ENCODE measurements at places on chromosomes 11 and 22.

DNA sequence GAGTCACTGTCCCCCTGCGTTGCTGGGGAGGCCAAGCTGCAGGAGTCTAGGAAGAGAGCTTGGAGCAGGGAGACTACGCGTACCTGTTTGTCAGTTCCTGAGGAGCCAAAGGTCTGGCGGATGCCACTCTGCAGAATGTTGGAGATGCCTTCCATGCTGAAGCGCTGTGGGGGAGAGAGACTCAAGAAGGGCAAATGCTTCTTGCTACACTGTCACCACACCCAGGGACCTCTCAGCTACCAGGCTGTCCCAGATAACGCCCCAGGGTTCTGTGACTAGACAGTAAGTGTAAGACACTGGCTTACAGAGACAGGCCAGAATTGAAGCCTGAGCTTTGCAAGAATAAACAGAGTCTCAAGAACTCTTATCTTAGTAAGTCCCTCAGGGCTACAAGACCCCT is 42.0 kb downstream of the FEZ1 start:
- DNase-seq: no peak

GRCh38 chr11:126438272-126438671 is 82.8 kb downstream of the ST3GAL4 start:
- DNase-seq: no peak

DNA sequence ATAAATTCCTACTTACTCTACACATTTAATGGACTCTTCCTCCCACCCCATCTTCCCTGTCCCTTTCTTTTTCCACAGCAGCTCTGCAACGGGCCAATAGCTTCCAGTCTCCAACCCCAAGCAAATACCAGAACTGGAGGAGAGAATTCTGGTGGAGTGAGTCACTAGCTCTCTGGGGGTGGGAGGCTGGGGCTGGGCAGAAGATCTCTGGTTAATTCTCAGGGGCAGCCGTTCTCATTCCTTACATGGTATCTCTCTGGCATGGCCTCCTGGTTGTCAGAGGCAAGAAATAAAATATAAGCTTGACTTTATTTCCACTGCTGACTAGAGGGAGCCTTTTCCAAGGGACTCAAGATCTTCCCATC is 90.4 kb upstream of the PARVA start:
- peak; percentile 98 for DNase-seq

- no peak for DNase-seq
Observed at GRCh38 chr11:116415095-116415494, 357.7 kb downstream of the BUD13 start.

GRCh38 chr22:18110194-18110953 is at the start of gene TUBA8:
Gene TUBA8, plus strand, starts transcription at chr22:18110809. Its CDS starts 57 bp downstream, at chr22:18110866.
- DNase-seq: no peak

DNA sequence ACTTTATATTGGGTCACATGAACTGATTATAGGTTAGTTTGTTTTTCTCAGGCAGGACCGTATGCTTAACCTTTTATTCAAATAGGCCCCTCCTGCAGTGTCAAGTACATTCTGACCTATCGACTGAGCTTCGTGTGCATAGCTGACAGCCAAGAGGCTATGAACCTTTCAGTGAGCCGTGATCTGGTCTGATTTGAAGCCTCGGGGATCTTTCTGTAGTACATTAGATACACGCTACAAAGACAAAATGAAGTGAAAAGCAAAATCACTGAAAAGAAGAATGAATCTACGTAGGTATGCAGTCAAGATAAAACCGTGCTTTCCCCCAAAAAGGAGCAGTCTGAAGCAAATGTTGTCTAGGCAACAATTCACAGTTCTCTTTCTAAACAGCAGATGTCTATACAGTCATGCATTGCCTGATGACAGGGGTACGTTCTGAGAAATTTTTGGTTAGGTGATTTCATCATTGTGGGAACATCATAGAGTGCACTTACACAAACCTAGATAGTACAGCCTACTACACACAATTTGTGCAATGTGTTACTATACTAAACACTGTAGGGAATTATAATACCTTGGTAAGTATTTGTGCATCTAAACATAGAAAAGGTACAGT is 18.1 kb downstream of the JHY start:
- no peak for DNase-seq

- DNase-seq: no peak
Observed at GRCh38 chr11:65058012-65058411, 341 bp downstream of the NAALADL1 start.

GRCh38 chr11:134372961-134373360 is 39.1 kb downstream of the B3GAT1 start:
- no peak for DNase-seq

DNA sequence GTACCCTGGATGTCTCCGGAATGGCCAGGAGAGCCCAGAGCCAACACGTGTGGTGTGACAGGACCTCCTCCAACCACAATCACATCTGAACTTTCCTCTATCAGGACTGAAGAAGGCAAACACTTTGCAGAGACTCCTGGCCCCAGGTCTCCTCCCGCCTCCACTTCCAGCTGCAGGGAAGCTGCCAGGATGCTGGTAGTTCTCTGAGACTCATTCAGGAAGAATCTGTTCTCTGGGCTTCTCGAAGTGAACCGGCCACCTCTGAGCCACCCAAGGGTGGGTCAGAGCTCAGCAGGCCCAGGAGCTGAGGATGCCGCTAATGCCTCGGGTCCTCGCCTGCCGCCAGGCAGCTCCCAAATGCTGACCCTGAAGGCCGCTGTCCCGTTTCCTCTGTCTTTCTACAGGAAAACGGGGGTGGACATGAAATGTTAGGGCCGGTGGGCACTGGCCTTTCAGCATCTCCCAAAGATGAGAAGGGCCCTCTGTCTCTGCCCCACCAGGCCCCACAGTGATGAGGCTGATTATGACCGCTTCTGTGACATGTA is 789.9 kb downstream of the BRD1 start:
- DNase-seq: no peak

DNA sequence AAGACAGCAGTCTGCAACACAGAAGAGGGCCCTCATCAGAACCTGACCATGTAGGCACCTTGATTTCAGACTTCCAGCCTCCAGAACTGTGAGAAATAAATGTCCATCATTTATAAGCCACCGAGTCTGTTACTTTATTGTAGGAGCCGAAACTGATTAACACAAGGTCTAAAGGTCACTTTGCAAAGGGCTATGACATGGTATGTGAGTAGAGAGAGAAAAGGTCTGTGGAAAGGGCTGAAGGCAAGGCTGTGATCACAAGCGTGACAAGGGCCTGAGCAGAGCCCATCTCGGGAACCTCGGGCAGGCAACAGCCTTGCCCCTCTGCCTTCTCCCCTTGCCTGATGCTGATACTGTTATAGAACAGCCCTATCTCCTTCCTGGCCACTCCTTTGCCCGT is 73.4 kb upstream of the TEAD1 start:
- no peak for DNase-seq

DNA sequence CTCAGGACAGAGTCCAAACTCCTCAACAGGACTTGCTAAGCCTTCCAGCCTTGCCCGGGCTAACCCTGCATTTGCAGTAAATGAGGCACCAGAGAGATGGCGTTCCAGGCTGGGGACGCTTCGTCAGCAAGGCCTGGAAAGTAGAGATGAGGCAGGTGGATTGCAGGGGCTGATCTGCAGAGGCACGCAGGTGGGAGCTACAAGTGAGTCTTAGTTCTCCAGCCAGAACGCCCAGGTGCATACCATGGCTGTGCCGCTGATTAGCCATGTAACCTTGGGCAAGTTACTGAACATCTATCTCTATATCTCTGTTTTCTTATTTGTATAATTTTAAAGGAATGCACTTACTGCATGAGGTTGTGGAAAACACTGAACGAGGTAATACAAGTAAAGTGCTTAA is 52.7 kb upstream of the BARX2 start:
- DNase-seq: no peak

GRCh38 chr11:35045236-35045820 is 93.6 kb upstream of the CD44 start:
- no peak for DNase-seq

DNA sequence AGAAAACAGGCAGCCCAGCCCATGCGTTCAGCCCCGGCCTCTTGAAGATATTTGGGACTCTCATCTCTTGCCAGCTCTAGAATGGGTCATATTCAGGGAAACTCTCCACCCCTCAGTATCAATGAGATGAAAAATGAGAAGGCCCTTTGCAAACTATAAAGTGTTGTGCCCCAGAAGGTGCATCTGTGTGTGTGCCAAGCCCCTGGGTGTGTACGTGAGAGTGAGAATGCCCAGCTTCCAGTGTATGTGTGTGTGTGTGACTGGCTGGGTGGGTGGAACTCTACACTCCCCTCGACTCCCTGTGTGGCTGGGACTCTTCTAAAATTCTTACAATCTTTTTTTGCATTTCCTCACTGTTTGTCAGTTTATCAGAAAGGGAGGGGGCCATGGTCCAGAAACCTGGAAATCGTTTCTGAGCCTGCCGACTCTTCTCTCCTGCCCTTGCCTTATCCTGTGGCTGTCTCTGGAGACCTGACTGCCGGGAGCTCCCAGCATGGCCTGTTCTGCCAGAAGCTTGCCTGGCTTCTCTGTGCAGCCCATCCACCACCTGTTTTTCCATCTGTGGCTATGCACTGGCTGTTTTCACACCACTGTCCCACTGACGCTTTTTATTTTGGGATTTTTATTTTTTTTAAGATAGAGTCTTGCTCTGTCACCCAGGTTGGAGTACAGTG is 1.2 kb downstream of the P2RY6 start:
- DNase-seq: no peak

- DNase-seq: peak; percentile 99
Observed at GRCh38 chr11:35337136-35337913, 82.0 kb downstream of the SLC1A2 start.
